ENCODE measurements at places on chromosomes 1 and 21. TPM values are rescaled to one million over a fixed set of nuclear protein-coding genes. Genes with fewer than 3 reads are reported as not detected.

DNA sequence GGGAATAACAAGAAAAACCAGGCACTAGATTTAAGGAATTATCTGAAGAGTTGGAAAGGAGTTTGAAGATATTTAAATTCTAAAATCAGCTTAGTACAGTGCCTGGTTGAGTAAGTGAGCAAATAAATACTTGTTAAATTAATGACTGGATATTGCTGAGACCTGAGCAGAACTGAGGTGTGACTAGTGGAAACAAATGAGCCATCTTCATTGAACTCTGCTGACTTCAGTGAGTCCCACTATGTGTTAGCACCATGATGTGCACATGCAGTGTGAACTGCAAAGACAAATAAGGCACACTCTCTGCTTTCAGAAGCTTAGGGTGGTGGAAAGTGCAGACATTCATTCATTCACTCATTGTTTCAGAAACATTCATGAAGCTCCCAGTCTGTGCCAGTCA lies 48.7 kb downstream of the ELAPOR1 start:
- no peak overlapping the region for H3K4me3 ChIP-seq
- no peaks in the 10 kb centered on the region for H3K36me3 ChIP-seq
- DNase-seq, result no peak

NBPF9 gene
- 12.7 TPM for total RNA-seq

IGSF21 gene
- total RNA-seq, result 0.07 TPM

DNA sequence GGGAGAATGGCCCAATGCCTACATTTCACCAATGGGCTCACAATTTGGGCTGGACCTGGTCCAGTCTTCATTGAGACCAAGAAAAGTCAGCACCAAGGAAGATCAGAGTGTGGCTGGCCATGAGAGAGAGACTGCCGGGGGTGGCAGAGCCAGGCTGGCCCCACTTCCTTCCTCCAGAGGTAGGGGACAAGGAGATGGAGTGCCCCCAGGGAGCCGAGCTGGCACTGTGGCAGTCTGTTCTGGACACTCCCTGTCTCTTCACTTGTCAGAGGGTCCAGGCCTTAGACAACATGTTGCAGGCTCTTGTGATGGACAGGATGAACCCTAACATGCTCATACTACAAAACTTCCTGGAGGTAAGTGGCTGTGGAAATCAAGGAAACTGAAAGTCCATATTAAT lies 27.7 kb downstream of the INAVA start:
- no peak overlapping the region for H3K4me3 ChIP-seq
- H3K27me3 ChIP-seq, result no peaks in the 10 kb centered on the region
- H3K27ac ChIP-seq, result no peak overlapping the region
- no peaks in the 10 kb centered on the region for H3K36me3 ChIP-seq
- H3K4me1 ChIP-seq, result peaks cover 3% of the 10 kb centered on the region

USP1 gene
- total RNA-seq, result 19.9 TPM

AMY1B gene
- not detected for total RNA-seq

DNA sequence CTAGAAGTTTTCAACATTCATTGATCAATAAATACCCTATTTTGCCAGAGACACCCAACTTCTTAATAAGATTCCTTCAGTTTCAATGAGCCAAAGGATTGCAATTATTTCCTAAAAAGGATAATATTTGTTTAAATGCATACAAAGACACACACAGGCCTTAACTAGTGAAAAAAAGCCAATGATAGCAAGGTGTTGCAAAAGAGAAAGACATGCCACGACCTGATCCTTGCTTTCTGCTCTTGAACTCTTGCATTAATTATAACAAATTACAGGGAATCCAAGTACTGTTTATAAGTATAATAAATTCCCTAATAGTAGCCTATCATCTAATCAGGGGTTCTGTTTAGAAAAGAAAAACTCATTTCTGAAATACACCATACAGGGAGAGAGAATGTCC lies 131.1 kb downstream of the PTPN14 start:
- DNase-seq, result no peak
- no peaks in the 10 kb centered on the region for H3K27me3 ChIP-seq
- H3K4me3 ChIP-seq, result no peak overlapping the region
- H3K4me1 ChIP-seq, result peaks cover 10% of the 10 kb centered on the region
- H3K27ac ChIP-seq, result no peak overlapping the region

DNA sequence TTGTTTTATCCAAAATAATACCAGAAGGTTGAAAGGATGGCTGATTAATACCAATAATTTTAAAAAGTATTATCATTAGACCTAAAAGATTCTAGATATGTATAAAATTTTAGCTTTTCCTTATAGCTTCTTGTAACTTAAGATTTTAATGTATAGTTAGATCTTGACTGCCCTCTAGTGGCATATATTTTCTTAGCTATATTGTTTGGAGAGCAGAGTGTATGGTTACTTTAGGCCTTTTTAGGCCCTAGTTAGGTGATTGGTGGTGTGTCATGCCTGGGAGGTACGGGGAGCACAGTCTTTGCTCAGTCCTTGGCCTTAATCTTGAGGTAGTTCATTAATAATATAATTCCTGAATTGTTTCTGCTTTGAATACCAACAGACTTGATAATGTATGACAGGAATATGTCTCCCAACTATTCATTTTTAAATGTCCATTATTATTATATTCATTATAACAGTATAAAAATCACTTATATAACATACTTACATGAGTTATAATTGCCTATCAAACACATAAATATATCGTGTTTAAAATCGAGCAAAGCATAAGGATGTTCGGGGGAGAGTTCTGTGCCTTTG lies 328.4 kb downstream of the ZP4 start:
- no peaks in the 10 kb centered on the region for H3K27me3 ChIP-seq
- no peak overlapping the region for H3K27ac ChIP-seq
- H3K4me3 ChIP-seq, result no peak overlapping the region
